ENCODE measurements at places on chromosomes 5 and 9. TPM values are rescaled to one million over a fixed set of nuclear protein-coding genes. Genes with fewer than 3 reads are reported as not detected.

DNA sequence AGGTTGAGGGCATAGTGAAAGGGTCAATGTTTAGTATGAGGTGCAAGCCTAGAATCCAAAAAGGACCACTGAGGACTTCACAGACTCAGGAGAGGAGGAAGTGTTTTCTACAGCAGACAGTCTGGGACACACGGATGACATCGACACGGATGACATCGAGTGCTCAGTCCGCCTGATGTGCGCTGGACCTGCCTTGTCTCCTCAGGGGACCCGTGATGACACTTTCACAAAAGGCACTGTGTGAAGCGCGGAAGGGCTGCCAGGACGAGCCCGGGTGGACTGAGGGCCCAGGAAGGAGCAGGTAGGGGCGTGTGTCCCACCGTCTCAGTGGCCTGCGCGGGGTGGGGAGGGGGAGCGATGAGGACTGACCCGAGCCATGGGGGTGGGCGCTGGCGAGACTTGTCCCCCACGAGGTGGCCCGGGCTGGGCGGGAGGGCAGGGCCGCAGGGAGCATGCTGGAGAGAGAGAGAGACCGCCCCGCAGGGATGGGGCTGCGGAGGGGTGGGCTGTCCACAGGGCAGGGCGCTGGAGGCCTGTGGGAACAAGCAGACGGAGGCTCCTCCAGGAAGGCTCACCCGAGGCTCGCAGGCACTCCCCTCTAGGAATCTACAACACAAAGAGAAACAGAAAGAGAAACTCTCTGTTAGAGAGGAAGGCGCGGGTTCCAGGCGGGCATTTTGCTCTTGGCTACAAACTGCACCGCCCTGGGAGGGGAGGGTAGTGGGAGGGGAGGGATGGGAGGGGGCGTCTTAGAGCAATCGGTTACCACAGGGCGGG lies 54.9 kb downstream of the USP20 start:
- no peak for DNase-seq

Gene C5orf58
- not detected for total RNA-seq

- no peak for DNase-seq
Observed at GRCh38 chr5:132824426-132824825, 6.0 kb downstream of the SHROOM1 start.

- DNase-seq = peak; percentile 69
Observed at GRCh38 chr5:54904425-54904824, 81.0 kb downstream of the ESM1 start.

DNA sequence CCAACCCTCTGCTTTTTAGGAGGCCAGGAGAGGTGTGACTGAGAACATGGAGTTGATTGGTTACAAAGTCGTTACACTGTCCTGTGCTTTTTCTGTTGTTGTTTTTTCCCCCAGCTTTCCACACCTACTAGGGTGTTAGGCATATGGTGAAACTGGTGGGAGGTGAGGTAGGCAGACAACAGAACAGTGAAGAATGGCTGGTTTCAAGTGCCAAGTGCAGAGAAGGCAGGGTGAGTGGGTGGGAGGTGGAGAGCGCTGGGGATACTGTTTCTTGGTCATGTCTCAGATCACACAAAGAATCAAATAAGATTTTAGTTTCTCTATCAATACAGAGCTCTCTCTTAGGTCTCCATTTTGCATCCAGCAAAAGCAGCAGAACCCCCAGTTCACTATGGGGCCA lies 2.2 kb upstream of the SPTAN1 start:
- DNase-seq = no peak

Measured in myocyte (in vitro differentiated cells).